Vagina (tissue), 2 donors: ENCODE measurements at places on chromosomes 4 and X. TPM values are rescaled to one million over a fixed set of nuclear protein-coding genes. Genes with fewer than 3 reads are reported as not detected.

Gene EFHC2
- 3.2 TPM for total RNA-seq

GRCh38 chr4:61431131-61431530 lies 231.0 kb downstream of the ADGRL3 start:
- H3K4me1 ChIP-seq, result no peaks in the 10 kb centered on the region
- H3K27ac ChIP-seq, result no peak overlapping the region
- DNase-seq, result no peak
- H3K4me3 ChIP-seq, result no peak overlapping the region
- H3K27me3 ChIP-seq, result no peaks in the 10 kb centered on the region

Gene RENBP
- 4.2 TPM for total RNA-seq

Gene MAEA
- total RNA-seq, result 103 TPM

DNA sequence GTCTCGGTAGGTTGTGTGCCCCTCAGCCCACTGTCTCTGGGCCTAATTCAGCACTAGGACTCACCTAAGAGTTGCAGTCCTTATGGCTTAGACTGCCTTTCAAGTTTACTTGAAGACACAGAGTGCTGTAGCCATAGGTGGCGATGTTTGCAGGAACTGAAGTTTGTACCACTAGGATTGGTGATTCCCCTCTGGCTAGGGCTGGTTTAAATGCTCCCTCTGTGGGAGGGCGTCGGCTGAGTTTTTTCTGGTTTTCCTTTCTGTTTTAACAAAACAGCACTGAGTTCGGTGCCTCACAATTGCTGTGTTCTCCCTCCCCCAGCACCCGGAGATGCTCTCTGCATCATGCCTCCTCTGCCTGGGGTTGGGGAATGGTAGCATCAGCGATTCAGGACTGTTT lies 480.9 kb downstream of the PCDH11X start:
- H3K4me3 ChIP-seq, result no peak overlapping the region
- H3K27ac ChIP-seq, result no peak overlapping the region
- no peaks in the 10 kb centered on the region for H3K4me1 ChIP-seq
- H3K36me3 ChIP-seq, result no peaks in the 10 kb centered on the region

DNA sequence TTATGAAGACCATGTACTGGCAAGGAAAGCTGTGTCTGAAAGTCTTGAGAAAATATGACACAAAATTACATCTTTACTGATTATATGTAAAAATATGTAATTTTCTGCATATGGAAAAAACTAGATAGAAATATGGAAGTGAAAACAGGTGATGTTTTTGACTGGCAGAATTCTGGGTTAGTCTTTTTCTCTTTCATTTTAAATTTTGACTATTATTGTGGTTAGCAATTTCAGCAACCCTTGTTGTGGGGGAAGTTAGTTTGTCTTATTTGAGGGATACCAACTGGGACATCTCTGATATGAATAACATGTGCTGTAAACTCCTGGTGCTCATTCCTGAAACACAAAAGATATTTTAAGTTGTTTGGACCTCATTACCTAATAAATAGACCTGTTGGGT lies 49.9 kb upstream of the CPEB2 start:
- no peaks in the 10 kb centered on the region for H3K27me3 ChIP-seq
- H3K4me3 ChIP-seq, result no peak overlapping the region
- no peak overlapping the region for H3K27ac ChIP-seq

- no peaks in the 10 kb centered on the region for H3K36me3 ChIP-seq
- no peaks in the 10 kb centered on the region for H3K4me1 ChIP-seq
- H3K4me3 ChIP-seq, result no peak overlapping the region
Measured at GRCh38 chr4:81919223-81919622, 447.5 kb upstream of the RASGEF1B start.

Gene COL4A6
- 10.3 TPM for total RNA-seq

- H3K27ac ChIP-seq, result peak overlapping the region; percentile 27
- no peak overlapping the region for H3K4me3 ChIP-seq
- no peaks in the 10 kb centered on the region for H3K27me3 ChIP-seq
- H3K4me1 ChIP-seq, result no peaks in the 10 kb centered on the region
- H3K36me3 ChIP-seq, result no peaks in the 10 kb centered on the region
Measured at GRCh38 chr4:174697202-174697601, 131.8 kb downstream of the GLRA3 start.

GRCh38 chr4:83552924-83553323 lies 17.0 kb downstream of the GPAT3 start:
- DNase-seq, result no peak
- no peak overlapping the region for H3K4me3 ChIP-seq
- H3K4me1 ChIP-seq, result no peaks in the 10 kb centered on the region
- H3K27ac ChIP-seq, result no peak overlapping the region
- no peaks in the 10 kb centered on the region for H3K27me3 ChIP-seq

DNA sequence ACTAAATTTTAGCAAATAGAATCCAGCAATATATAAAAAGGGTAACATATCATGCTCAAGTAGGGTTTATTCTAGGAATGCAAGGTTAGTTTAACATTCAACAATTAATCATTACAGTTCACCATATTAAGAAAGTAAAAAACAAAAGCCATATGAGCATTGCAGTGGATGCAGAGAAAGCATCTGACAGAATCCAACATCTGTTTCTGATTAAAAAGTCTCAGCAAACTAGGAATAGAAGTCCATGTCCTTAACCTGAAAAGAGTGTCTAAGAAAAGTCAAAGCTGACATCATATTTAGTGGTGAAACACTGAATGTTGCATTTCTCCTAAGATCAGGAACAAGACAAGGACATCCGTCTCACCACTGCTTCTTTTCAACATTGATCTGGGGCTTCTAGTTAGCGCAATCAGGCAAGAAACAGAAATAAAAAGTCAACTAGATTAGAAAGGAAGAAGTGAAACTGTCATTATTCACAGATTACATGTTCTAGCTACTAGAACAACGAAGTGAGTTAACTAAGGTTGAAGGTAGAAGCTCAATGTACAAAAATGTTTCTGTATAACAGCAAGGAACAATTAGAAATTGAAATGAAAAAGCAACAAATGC lies 49.3 kb downstream of the MRPL1 start:
- H3K27me3 ChIP-seq, result no peaks in the 10 kb centered on the region
- DNase-seq, result no peak
- H3K4me3 ChIP-seq, result no peak overlapping the region
- H3K27ac ChIP-seq, result no peak overlapping the region

DNA sequence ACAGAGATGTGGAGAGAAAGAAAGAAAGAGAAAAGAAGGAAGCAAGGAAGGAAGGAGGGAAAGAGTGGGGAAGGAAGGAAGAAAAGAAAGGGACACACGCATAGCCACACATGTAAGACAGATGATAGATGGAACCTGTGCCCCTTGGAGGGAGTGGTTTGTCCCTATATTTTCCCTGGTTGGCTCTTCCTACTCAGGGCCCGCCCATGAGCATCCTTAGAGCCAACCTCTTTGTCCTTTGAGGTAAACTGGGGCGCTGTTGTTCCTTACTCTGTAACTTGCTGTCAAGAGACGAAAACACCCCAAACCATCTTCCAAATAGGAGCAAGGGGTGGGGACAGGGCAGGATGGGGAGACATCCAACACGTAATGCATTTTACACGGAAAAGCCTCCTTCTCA lies 220.9 kb downstream of the MAML3 start:
- H3K4me3 ChIP-seq, result no peak overlapping the region
- peaks cover 15% of the 10 kb centered on the region for H3K4me1 ChIP-seq
- DNase-seq, result no peak
- no peak overlapping the region for H3K27ac ChIP-seq

- H3K27me3 ChIP-seq, result no peaks in the 10 kb centered on the region
- no peaks in the 10 kb centered on the region for H3K36me3 ChIP-seq
- DNase-seq, result no peak
- H3K4me3 ChIP-seq, result no peak overlapping the region
- H3K27ac ChIP-seq, result no peak overlapping the region
Measured at GRCh38 chr4:76022677-76023076, 620 bp downstream of the CXCL10 start.

DNA sequence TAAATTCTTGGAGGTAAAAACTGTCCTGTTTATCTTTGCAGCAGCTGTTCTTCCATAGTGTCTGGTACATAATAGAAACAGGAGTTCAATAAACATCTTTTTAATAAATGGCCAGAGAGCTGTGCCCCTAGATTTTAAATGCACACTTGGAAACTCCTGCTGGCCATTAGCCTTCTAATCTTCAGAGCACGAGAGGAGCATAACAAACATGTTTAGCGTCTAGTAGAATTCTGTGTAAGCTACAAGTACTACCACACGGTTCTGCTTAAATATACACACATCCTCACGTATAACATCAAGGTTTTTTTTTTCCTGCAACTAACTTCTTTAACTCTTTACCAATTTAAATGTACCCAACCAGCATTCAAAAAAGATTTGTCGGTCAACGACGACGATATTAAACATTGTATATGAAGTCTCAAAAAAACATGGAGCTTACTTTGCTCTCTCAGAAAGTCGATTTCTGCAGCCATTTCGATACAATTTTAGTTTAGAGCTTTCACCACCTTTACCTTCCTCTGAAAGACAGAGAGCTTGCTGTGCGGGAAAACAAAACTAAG lies 628 bp downstream of the SCLT1 start:
- peak overlapping the region; percentile 75 for H3K4me3 ChIP-seq
- H3K27me3 ChIP-seq, result no peaks in the 10 kb centered on the region
- no peak for DNase-seq
- H3K36me3 ChIP-seq, result no peaks in the 10 kb centered on the region

GRCh38 chrX:111116666-111117065 lies 20.7 kb downstream of the PAK3 start:
- H3K4me3 ChIP-seq, result no peak overlapping the region
- no peaks in the 10 kb centered on the region for H3K4me1 ChIP-seq
- H3K27me3 ChIP-seq, result no peaks in the 10 kb centered on the region
- no peak overlapping the region for H3K27ac ChIP-seq
- H3K36me3 ChIP-seq, result no peaks in the 10 kb centered on the region
- no peak for DNase-seq

Gene SPATA18
- 15.2 TPM for total RNA-seq

Gene ZNF595
- total RNA-seq, result 12.8 TPM

DNA sequence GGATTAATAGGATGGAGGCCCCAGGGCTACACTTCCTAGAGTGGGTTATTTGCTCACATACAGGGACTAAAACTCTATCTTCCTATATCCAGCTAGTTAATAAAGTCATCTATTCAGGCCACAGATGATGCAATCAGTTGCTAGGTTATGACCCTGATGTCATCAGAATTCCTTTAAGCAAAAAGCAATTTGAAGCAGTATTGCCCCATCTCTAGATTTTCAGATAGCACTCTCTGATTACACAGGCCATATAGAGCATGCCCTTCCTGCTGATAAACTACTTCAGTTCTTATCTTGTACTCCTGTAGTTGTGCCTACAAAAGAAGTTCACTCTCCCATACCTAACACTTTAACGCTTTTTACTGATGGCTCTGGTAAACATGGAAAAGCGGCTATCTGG lies 84.8 kb downstream of the TMEM144 start:
- no peaks in the 10 kb centered on the region for H3K27me3 ChIP-seq
- H3K4me1 ChIP-seq, result no peaks in the 10 kb centered on the region
- no peak overlapping the region for H3K4me3 ChIP-seq
- no peak overlapping the region for H3K27ac ChIP-seq
- no peak for DNase-seq
- no peaks in the 10 kb centered on the region for H3K36me3 ChIP-seq

GRCh38 chr4:95535180-95535579 lies 13.6 kb downstream of the UNC5C start:
- no peaks in the 10 kb centered on the region for H3K4me1 ChIP-seq
- H3K36me3 ChIP-seq, result no peaks in the 10 kb centered on the region
- H3K27me3 ChIP-seq, result no peaks in the 10 kb centered on the region
- no peak overlapping the region for H3K4me3 ChIP-seq

Gene DRD5
- not detected for total RNA-seq

Gene G6PD
- 86.4 TPM for total RNA-seq

Gene GYPB
- total RNA-seq, result not detected

DNA sequence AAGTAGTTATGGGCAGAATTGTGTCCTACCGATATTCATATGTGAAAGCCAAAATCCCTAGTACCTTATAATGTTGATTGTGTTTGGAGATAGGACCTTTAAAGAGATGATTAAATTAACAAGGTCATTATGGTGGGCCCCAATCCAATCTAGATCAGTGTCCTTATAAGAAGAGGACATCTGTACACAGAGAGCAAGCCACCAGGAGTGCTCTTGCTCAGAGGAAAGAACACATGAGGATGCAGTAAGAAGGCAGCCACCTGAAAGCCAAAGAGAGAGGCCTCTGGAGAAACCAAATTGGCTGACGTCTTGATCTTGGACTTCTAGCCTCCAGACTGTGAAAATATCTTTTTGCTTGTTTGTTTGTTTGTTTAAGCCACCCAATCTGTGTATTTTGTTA lies 1290.8 kb upstream of the PABPC4L start:
- no peaks in the 10 kb centered on the region for H3K27me3 ChIP-seq
- no peak overlapping the region for H3K27ac ChIP-seq
- DNase-seq, result no peak
- H3K4me3 ChIP-seq, result no peak overlapping the region

DNA sequence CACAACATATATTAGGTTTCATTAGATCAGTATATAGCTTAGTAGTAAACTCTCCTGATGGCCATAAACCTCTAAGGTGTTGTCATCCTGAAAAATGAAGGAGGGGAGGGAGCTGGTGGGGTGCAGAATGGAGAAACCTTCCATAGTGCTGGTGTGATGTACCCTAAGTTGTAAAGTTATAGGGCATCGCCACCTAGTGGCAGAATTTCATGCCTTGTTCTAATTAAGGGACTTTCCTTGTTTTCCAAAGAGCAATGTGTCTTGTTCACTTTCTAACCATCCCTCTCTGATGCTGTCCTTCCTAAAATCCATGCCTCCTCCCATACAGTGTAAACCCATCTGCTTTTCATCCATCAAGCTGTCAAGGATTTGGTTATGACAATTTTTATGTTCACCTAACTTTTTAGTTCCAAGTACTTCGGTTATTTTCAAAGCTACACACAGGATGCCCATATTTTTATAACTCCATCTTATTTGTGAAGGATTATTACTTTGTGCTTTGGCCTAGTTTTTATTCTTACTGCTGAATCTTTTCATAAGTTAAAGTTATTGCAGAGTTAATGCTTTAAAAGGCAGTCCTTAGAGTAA lies 4.5 kb downstream of the NBDY start:
- no peaks in the 10 kb centered on the region for H3K36me3 ChIP-seq
- H3K4me3 ChIP-seq, result no peak overlapping the region
- no peak for DNase-seq
- no peak overlapping the region for H3K27ac ChIP-seq

- no peak overlapping the region for H3K27ac ChIP-seq
- no peak for DNase-seq
- no peaks in the 10 kb centered on the region for H3K36me3 ChIP-seq
- no peak overlapping the region for H3K4me3 ChIP-seq
- H3K27me3 ChIP-seq, result no peaks in the 10 kb centered on the region
Measured at GRCh38 chrX:131305926-131306325, 16.8 kb upstream of the IGSF1 start.

DNA sequence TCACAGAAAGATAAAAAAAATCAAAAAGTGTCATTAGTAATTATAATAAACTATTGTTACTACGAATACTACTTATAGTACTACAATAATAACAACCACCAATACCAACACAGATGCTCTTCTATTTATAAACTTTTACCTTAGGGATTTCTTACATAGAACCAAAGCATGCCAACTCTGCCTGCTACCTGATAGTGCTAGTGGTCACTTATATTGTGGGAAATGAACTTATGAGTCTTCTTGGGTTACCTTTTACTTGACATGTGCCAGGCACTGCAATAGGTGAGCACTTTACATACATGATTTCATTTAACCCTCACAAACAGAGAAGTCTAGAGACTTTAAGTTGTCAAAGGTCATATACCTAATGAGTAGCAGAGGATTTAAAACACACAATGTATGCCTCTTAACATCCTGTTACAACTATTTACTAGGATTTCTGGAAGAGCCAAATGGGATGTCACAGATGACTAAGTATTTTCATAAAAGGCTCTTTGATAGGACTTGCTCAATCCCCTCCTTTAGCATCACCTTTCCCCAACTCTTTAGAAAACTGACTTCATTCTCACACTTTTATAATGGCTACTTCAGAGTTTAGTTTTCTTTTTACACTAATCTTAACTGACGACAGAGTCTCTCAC lies 265.2 kb downstream of the CHIC1 start:
- peaks cover 8% of the 10 kb centered on the region for H3K4me1 ChIP-seq
- H3K36me3 ChIP-seq, result no peaks in the 10 kb centered on the region

Gene PRR27
- total RNA-seq, result not detected
